ENCODE measurements at places on chromosomes 7 and 10.

DNA sequence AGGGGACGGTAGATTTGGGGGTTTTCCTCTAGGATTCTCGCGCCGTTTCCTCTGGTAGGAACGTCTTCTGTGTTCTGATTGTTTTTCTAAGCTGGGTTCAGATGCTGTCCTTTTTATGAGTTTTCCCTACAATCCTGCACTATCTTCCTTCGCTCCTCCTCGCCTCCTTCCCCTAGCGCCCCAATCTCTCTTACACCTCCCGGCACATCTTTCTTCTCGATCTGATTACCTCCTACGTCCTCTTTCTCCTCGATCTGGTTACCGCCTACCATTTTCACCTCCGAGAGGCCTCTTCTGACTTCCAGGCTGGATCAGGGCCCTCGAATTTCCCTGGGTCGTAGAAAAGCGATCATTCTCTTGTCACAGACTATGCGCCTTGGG, 413 bp downstream of the BUD31 start:
- DNase-seq, result no peak

GRCh38 chr10:59177031-59177797, 771 bp downstream of the PHYHIPL start:
- no peak for DNase-seq

DNA sequence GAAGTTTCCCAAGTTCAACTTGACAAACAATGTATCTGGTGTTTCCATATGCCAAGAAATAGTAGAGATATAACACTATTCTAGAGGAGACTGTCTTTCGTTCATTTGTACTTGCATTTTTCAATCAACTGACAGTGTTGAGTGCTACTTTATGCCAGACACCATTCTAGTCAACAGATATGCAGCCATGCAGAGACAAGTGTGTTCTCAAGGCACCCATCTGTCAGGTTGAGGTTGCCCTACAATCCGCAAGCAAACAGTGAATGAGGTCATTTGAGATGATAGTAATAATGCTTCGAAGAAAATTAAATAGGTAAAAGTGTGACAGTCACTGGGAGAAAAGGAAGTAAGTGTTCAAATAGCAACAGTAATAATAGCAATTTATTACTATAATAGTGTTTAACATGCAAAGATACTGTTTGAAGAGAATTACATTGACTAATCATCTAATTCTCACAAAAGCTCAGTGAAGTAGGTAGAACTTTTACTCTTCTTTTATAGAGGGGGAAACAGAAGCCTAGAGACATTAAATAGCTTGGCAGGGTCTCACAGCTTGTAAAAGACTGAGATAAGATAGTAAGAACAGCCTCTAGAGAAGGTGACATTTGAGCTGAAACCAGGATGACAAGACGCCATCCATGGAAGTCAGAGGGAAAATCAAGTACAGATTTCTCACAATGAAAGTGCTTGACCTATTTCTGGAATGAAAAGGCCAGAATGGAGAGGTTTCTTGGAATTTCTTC, 936.9 kb downstream of the SORCS3 start:
- no peak for DNase-seq

- no peak for DNase-seq
These were observed 64.0 kb downstream of the DLG5 start for GRCh38 chr10:77862595-77862994.

DNA sequence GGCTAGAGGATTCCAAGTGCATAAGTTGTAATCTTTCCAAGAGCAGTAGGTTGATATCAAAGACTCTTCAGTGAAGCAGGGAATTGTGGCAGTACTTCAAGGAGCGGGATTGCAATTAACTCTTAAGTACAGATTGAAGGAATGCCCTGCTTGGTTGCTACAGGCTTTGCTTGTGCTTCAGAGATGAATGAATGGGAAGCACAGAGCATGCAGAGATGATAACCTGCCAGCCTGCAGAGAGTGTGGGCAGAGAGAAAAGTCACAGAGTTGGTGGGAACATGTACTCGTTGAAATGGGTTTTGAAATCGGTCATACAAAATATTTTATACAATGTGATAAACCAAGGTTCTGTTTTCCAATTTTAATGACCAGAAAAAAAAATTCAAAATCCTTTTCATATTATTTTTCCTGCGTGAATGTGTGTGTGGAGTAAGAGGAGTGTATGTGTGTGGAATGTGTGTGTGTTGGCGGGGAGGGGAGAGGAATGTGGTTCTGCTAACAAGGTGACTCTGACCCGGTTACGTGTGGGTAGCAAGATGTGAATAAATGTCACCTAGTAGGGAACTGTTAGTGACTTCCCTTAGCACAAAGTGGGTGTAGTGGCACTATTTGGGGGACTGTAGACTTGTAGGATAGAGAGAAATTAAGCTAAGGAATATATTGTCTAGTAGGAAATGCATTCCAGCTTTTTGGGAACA, 697.8 kb downstream of the GATA3 start:
- DNase-seq, result no peak

- DNase-seq, result no peak
These were observed 13.4 kb downstream of the NOD1 start for GRCh38 chr7:30465046-30465810.

DNA sequence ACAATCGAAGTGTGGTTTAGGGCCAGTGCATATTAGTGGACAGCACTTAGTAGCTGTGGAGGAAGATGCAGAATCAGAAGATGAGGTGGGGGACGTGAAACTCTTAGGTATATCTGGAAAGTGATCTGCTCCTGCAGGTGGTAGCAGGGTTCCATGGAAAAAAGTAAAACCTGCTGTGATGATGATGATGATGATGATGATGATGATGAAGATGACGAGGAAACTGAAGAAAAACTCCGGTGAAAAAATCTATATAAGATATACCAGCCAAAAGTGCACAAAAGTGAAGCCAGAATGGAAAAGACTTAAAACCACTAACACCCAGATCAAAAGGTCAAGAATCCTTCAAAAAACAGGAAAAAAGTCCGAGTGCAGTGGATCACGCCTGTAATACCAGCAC, 40.0 kb downstream of the LSMEM1 start:
- no peak for DNase-seq

- DNase-seq, result no peak
These were observed 2.0 kb upstream of the C10orf120 start for GRCh38 chr10:122701652-122702051.

DNA sequence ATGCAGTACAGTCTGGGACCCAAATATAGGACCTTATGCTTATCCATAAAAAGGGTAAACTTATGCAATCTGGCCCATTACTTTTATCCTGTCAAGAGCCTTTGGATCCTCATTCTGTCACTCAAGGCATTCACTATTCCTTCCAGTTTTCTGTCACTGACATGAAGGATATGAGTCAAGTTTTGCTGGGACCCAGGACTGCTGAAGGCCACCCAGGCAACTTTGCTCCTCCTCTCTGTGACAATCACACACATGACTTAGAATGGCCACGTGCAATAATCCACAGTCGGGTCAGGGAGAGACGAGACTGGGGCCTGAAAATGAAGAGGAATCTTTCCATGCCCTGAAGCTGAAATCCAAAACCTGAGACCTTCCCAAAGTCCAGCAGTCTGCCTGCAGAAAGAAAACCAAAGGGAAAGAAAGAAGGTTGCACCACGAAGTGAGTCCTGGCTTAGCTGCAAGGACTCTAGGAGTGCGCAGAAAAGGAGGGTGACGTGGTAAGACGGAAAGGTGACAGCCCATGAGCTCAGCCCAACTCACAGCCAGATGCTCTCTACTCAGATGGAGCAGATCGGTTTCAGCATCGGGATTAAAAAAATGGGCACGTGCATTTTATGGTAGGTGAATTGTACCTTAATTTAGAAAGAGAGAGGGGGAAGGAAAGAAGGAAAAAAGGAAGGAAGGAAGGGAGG, 67.2 kb downstream of the VOPP1 start:
- DNase-seq, result no peak

DNA sequence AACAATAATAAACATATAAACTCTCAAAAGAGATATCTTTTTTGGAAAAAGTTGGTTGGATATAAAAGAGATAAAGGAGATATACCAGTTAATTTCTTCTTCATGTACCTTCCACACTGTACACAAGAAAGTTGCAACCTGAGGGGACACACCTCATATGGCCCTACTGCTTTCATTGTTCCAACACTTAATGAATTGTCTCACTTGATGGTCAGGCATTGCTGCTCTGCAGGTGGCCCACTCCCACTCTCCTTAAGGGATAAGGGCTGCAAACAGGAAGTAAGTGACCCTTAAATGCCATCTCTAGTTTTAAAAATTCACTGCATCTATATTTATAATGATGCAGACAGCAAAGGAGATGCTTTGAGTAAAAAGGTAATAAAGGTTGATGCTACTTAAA, 152.3 kb downstream of the BTAF1 start:
- no peak for DNase-seq

- DNase-seq, result no peak
These were observed 6.3 kb upstream of the LIPF start for GRCh38 chr10:88657901-88658300.

DNA sequence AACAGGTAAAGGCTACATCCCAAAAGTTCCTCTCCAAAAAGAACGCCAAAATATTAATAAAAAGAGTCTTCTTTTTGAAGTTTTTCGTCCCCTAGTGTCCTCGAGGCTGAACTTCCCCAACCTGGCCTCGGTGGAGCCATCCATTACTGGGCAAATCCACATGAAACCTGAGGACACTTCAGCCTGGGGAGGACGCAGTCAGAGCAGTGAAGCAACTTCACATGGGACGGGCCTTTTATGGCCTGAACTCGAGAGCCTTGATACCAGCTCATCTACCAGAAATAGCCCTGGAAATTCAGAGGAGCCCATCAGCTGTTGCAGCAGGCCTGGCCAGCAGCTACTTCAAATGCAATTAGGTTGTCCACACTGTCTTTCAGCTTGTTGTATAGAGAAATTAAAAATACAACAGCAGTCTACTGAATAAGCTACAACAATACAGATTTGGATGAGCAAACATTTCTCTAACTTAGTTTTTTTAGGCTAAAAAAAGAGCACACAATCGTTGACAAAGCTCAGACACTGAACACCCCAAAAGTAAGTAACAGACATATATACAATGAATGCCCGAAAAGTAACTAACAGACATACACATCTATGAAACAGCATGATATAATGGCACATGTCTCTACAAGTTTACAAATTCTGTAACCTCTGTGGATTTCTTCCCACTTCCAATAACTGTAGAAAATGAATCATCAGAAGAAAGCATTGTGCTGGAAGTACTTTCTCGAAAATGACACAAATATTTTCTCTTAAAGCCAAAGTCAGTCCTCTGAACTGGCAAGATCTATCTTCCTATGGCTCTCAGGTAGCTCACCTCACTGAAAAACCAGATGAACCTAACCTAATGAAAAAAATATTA, at the start of gene SVIL:
Gene SVIL (minus strand): TSS at position 208 of the 862 bp plus-strand sequence. CDS start 79,913 bp downstream, outside the sequence.
- no peak for DNase-seq

- DNase-seq, result no peak
These were observed 13.4 kb downstream of the SLC29A3 start for GRCh38 chr10:71332466-71332865.

DNA sequence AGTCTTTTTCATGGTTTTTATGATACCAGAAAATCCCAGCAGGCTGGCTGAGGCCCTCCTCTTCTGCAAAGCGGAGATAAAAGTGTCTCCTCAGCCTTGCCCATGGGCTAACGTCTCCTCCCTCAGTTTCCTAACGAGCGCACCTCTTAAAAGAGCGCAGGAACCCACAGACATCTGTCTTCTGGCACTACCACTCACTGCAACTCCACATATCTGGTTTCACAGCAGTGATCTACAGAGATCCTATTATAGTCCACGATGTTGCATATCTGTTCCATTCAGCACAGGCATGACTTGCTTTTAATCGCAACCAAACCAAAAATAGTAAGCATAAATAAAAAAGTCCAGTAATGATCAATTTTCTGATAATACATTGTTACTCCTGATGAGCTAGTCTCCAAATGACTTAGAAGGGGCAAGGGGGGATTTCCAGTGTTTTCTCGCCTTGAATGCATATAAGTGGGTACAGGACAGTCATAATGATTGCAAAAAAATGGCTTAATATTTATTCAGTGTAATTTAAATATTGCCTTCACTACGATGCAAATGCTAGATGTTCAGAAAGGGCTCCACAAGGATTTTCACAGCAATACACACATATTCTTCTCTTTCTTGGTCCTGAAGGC, 20.9 kb downstream of the ANKRD22 start:
- DNase-seq, result no peak

- DNase-seq, result no peak
These were observed 2.0 kb upstream of the NFKB2 start for GRCh38 chr10:102393411-102394078.

- no peak for DNase-seq
These were observed 101.8 kb upstream of the FZD1 start for GRCh38 chr7:91162436-91162835.

DNA sequence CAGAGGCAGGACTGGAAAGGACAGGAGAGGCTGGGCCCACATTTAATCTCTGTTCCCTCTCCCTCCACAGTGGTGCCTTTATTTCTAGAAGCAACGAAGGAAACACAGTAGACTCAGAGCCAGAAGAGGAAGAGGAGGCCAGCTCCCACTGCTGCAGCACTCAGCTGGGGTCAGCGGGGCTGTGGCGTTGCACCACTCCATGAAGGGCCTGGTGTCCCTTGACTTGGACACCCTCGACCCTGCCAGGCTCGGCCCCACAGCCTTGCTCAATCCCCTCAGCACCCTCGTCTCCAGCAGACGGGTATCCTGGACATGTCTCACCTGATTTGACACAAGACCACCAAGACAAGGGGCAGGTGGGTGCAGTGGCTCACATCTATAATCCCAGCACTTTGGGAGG, 38.8 kb downstream of the PRKAG2 start:
- no peak for DNase-seq

DNA sequence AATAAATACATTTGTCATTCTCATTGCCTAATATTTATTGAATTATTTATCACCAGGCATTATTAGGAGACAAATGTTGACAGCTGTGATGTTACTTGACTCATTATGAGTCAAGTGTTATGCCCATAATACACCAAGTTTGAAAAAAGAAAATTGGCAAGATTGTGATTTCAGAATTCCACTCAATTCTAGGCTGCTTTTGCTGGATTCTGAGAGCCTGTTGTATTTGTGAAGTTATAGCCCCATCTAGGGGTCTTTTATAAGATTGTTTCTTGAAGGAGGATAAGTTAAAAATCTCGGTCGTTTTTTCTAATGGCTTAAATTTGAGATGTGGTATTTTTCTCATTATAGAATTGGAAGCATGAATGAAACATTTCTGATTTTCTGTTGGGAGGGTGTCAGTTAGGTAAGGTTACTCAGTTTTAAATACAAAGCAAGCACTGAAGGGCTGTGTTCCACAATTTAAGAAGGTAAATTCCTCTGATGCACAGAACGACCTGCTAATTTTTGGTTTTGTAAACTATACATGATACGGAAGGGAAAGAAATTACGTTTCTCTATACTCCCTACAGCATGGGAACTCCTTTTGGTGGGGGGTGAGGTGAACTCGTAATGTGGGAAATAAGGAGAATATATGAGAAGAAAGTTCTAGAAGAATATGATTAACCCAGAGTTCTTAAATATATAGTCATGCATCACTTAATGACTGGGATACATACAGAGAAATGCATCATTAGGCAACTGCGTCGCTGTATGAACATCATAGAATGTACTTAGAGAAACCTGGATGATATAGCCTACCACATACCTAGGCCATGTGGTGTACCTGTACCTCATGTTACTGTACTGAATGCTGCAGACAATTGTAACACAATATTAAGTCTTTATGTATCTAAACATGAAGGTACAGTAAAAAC, 2.6 kb downstream of the STK31 start:
- DNase-seq, result no peak

- no peak for DNase-seq
These were observed 152.0 kb upstream of the LRGUK start for GRCh38 chr7:133975130-133975529.

- DNase-seq, result peak; percentile 58
These were observed 994 bp downstream of the GATAD1 start for GRCh38 chr7:92448205-92448747.

All from activated CD4-positive, alpha-beta T cell treated with anti-CD3 and anti-CD28 coated beads, Interleukin-2, amount 50 U/mL, for 4 hours (primary cell).